ENCODE measurements at places on chromosomes 7 and 10.

- no peak for DNase-seq
Observed at GRCh38 chr7:80485721-80486120, 26.1 kb downstream of the GNAT3 start.

GRCh38 chr10:117615649-117616048 lies 73.1 kb downstream of the EMX2 start:
- no peak for DNase-seq

DNA sequence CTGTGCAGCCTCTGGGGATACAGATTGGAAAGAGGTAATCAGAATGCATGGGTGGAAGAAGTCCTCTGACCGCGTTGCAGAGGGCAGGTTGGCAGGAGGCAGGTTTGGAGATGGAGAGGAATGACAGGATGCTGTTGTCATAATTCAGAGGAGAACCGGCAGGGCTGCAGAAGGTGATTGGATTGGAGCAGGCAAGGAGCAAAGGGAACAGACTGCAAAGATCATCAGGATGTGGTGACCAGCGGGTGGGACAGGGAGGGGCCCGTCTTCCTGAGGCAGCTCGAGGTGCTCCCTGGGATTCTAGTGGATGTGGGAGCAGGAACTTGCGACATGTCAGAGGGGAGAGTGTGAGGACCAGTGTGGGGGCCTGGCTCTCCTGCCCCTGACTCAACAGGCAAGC lies 78.5 kb upstream of the PPIF start:
- DNase-seq = no peak

DNA sequence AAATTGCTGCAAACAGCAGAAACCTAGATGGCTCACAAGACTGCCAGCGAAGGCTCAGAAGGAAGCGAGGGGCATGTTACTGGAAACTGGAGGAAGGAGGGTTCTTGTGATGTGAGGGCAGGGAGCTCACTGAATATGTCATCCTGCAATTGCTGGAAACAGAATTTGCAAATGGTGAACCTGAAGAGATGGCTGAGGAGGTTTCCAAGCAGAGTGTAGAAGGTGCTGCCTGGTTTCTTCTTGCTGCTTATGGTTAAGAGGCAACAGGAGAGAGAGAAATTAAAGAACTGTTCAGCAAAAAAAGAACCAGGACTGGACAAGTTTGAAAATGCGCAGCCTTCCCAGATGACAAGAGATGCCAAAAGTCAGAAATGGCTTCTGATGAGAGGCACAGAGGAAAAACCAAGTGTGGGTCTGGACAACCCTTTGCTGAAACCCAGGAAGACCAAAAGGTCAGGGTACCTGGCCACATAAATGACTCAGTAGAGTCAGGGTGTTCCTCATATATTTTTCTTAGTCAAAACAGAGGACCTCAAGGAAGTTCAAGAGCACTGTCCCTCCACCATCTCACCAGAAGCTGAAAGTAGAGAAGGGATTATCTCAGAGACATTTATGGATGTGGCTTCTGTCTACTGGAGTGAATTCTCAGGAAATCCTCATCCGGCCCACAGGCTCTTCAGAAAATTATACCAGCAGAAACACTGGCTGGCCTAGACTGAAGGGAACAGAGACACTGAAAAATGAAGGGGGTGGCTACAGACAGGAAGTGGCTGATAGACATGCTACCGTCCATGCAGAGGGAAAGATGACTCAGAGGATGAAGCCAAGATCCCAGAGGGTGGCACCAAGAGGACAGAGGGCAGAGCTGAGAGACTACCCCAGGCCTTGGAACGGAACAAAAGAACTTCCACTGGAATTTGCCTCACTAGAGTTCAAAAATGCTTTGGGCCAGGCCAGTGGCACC lies 10.1 kb downstream of the PAPOLB start:
- no peak for DNase-seq

DNA sequence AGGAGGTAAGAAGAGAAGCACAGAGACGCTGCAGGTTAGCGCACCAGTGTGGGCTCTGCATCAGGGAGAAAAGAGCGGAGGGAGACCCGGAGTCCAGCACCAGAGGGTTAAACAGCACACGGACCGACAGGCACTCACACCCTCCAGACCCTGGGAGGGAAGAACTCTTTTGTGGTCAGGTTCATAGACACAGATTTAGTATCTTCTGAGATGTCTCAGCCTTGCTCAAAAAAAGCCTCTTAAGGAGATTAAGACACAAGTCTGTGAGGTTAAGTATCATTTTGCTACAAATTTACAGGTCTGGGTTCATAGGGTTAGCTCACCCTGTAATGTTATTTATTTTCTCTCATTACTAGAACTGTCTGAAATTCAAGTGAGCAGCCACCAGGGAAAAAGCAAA lies 16.8 kb upstream of the NDST2 start:
- no peak for DNase-seq

DNA sequence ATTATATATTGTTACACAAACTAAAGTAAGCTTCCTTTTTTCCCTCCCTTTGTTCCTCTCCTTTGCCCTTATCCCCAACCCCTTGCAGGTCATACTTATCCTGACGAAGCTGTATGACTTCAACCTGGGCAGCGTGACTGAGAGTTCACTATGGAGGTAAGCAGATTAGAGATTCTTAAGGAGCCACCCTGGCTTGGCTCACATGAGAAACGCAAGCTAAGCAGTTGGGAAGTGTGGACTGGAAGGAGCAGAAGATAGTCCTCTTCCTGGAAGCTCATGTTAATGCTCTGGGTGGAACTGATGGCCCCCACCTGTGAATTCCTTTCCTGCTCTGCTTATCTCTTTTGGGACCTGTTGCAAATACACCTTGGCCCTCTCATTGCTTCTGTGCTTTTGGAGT lies 201.6 kb downstream of the SORCS3 start:
- no peak for DNase-seq

DNA sequence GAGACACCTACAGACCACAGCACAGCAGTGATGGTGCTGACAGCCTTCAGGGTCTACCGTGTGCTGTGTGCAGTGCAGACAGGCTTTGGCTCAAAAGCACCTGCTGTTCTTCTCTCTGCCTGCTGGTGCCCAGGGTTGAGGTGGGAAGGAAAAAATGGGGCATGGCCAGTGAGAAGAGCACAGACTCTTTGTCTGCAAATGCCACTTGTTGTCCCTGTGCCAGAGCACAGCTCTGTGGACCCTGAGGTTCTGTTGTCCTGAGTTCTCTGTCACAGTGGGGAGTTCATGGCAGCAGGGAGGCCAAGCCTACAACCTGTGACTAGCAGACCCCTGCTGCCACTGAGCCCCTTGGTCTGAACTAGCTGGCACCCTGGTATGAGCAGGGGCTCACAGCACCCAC lies 376.7 kb downstream of the GLRX3 start:
- no peak for DNase-seq

- no peak for DNase-seq
Observed at GRCh38 chr10:69874449-69874848, 72.7 kb downstream of the COL13A1 start.

- DNase-seq = no peak
Observed at GRCh38 chr7:25626451-25627131, 398.3 kb upstream of the NPVF start.

GRCh38 chr10:63976538-63976937 lies 455.3 kb downstream of the REEP3 start:
- DNase-seq = no peak

DNA sequence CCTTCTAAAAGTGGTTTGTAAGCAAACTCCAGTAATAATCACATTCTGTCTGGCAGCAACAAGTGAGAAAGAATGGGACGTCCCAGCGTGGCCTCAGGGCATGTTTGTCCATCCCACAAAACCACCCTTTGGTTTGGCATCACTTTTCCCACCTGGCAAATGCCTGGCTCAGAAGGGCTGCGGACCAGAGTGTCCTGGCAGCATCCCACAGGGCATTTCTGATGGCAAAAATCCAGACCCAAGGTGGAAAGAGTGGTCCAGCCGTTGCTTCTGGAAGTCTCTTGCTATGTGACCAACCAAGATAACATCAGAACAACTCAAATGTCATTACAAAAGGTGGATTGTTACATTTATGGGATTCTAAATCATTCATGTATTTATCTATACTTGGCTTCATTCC lies 174.4 kb downstream of the CREB5 start:
- DNase-seq = no peak

DNA sequence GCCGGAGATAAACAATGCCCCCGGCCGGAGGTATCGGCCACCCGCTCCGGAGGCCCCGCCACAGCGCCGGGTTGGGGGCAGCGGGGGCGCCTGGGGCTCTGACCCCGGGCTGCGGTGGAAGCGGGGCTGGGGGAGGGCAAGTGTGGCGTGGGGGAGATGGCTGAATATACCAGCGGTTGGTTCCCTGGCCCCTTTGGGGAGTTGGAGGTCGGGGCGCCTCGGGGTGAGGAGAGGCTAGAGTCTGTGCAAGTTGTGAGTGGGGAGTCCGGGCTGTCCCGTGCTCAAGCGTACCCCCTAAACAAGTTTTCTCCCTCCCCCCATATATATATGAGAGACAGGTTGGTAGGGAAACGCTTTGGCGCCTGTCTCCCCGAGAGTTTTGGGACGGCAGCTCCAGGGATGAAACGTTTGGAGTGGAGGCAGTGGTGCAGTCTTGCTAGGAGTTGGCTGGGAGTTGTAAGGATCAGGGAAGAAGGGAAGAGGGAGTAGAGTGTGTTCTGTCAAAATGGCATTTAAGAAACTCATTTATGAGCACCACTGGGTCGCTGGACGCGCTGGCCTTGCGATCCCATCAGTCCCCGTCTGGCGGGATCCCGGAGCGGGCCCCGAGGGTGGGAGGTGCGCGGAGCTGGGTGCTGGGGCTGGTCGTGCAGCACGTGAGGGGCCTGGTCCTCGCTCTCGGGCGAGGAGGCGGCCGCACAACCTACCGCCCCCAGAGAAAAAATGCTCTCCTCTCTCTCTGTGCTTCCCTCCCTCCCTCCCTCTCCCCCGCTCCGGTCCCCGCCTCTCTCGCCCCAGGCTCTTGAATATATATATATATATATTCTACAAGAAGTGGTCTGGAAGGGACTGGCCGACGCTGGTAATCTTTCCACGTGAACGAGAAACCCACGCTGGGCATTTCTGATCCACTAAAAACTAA lies 1.1 kb downstream of the TET1 start:
- DNase-seq = no peak

DNA sequence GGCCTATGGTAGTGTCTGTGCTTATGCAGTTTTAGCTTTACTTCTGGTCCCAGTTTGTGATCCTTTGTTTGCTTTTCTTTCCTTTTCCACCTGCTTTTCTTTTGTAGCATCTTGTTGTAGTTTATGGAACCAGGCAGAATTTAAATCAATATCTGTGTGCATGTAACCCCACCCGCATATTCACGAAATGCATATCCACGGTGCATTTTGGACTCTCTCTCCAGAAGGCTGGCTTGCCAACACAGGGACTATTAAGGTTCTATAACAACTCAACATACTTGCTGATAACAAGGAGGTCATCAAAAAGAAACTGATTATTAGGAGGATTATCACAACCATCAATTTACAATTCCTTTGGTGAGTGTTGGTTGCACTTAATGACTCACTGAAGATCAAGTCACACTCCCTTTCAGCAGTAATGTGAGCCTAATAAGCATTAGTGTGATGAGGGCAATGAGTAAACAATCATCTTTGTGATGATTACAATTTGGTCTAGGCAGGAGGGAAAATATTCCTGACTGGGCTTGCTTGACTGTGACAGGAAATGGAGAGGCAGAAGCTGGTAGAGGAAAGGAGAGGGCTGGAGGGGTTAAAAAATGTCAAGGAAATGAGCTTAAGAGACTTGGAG lies 378.6 kb downstream of the REEP3 start:
- no peak for DNase-seq

DNA sequence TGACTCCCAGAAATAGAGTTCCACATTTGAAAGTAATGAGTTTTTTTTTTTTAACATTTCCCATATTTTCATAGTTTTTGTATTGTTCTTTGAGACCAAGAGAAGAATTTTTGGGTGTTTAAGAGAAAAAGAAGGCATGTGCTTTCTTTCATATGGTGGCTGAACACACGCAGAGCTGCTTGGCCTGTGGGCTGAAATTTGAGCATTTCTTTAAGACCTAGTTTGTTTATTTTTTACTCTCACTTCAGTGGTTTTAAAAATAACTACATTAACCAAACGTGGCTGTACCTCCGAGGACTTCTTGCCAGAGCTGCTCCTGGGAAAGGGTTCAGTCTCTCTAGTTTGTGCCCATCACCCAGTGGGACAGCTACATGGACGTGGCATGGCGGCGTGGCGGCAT lies 58.3 kb downstream of the INPP5A start:
- DNase-seq = no peak

DNA sequence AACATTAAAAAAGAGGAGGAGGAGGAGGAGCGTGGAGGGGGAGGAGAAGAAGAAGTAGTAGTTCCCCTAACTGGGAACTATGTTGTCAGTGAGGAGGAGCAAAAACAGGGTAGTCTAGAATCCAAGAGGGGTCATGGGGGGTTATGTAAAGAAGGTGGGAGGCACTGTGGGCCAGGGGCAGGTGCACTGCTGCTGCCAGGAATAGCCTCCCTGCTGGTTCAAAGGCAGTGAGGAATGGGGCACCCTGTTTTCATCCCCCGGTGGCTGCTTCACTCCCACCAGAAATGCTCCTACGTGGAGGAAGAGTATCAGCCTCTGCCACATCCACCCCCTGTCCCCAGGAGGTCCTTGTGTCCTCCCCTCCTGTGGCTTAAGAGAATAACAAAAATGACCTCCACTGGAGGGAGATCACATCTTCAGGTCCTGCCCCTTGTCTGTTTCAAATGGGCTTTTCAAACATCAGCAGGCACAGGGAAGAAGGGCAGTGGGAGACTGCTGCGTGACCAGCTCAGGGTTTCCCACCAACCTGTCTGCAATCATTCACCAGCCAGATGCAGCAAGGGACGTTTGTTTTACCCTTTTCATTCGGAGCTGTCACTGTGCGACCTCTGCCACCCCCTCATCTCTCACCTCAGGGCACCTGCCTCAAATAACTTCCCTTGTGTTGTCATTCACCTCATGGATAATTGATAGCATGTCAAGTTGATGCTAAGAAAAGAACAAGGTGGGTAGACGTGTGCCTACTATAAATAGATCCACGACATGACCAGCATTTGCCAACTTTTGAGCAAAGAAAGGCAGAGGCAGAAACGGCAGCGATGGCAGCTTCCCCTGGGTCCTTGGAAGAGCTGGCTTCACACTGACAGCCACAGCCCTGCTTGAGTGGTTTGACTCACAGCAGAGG lies 92.6 kb downstream of the DGKI start:
- DNase-seq = no peak

GRCh38 chr10:103543617-103544525 lies 50.4 kb downstream of the NEURL1 start:
- DNase-seq = no peak

GRCh38 chr7:128497405-128497804 lies 20.9 kb downstream of the METTL2B start:
- DNase-seq = no peak

GRCh38 chr10:336247-336646 lies 201.0 kb downstream of the ZMYND11 start:
- DNase-seq = no peak

Data from activated CD4-positive, CD25-positive, alpha-beta regulatory T cell treated with anti-CD3 and anti-CD28 coated beads, Interleukin-2, amount 50 U/mL, for 16 hours (primary cell).